ENCODE measurements at places on chromosomes 16 and 17. TPM values are rescaled to one million over a fixed set of nuclear protein-coding genes. Genes with fewer than 3 reads are reported as not detected.
A peak's percentile ranks its signal among the peaks of the same experiment; 100 is the strongest.

GRCh38 chr16:75584108-75584507 lies 17.9 kb downstream of the GABARAPL2 start:
- H3K4me3 ChIP-seq = no peak overlapping the region
- no peaks in the 10 kb centered on the region for H3K27me3 ChIP-seq
- no peaks in the 10 kb centered on the region for H3K4me1 ChIP-seq

- H3K36me3 ChIP-seq = no peaks in the 10 kb centered on the region
- peak; percentile 86 for DNase-seq
- H3K27me3 ChIP-seq = peaks cover 9% of the 10 kb centered on the region
Measured at GRCh38 chr17:4658478-4659305, 17.2 kb upstream of the ALOX15 start.

DNA sequence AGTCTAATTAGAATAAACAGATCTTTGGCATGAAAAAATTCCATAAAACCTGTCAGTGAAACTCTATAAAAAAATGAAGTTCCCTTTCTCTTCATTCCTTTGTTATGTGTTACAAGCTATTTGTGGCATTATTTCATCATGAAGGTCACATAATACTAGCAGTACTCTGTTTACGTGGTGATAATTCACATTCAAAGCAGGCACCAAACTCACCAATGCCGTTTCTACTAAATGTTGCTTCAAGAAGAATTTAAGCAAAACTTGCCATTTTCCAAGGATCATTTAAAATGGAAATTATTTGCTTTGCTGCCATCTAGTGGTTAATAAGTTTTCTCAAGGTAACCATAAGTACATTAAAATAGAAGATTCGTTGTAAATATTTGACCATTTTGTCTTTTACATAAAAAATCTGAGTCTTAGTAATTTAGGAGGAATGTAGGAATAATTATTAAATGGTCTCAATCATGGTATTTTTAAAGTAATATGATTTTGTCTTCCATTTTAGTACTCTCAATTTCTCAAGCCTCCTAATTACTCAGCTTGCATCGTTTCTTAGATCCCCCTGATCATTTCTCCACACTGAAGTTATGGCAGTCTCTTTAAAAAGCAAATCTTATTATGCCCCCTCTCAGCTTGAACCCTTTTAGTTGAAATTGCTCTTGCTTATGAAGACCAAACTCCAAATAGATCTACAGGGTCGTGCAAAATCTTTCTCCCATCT lies 80.8 kb downstream of the OMG start:
- H3K36me3 ChIP-seq = peaks cover 8% of the 10 kb centered on the region
- peak; percentile 92 for DNase-seq
- H3K4me1 ChIP-seq = peaks cover 6% of the 10 kb centered on the region
- no peak overlapping the region for H3K4me3 ChIP-seq
- no peak overlapping the region for H3K27ac ChIP-seq

DNA sequence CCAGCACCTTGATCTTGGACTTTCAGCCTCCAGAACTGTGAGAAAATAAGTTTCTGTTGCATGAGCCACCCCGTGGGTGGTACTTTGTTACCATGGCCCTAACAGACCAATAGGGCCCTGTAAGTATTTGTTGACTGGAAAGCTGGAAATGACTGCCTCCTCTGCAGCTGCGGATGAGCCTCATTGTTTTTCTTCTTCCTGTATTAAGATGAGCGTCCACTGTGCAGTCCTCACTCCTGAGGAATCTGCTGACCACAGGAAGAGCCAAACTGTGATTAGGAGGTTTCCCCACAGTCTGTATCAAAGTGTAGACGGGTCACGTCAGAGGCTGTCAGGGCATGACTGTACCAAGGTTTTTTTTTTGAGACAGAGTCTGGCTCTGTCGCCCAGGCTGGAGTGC lies 12.2 kb upstream of the AKTIP start:
- H3K36me3 ChIP-seq = no peaks in the 10 kb centered on the region
- no peak overlapping the region for H3K27ac ChIP-seq
- DNase-seq = peak; percentile 24
- H3K4me1 ChIP-seq = no peaks in the 10 kb centered on the region
- peaks cover 2% of the 10 kb centered on the region for H3K27me3 ChIP-seq

DNA sequence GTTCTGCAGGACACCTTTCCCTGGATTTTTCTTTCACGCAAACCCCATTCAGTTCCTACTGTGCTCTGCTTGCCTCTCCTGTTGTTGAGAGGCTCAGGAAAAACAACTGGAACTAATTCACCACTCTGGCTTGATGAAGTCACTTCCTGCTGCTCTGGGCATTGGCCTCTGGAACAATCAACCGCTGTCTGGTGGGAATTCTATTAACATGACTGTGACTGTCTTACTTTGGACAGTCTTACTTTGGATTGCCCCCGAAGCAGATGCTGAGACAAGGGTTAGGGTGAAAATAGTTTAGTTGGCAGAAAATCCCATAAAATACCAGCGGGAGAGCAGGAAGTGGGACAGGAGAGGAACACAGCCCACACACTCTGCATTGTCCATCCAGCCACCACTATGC lies 90.0 kb upstream of the HSBP1 start:
- H3K36me3 ChIP-seq = no peaks in the 10 kb centered on the region
- H3K4me3 ChIP-seq = no peak overlapping the region
- no peaks in the 10 kb centered on the region for H3K27me3 ChIP-seq
- DNase-seq = peak; percentile 49
- no peaks in the 10 kb centered on the region for H3K4me1 ChIP-seq

GRCh38 chr16:10067406-10067805 lies 114.8 kb downstream of the GRIN2A start:
- H3K27me3 ChIP-seq = no peaks in the 10 kb centered on the region
- H3K27ac ChIP-seq = no peak overlapping the region
- no peaks in the 10 kb centered on the region for H3K4me1 ChIP-seq
- no peaks in the 10 kb centered on the region for H3K36me3 ChIP-seq
- H3K4me3 ChIP-seq = no peak overlapping the region

DNA sequence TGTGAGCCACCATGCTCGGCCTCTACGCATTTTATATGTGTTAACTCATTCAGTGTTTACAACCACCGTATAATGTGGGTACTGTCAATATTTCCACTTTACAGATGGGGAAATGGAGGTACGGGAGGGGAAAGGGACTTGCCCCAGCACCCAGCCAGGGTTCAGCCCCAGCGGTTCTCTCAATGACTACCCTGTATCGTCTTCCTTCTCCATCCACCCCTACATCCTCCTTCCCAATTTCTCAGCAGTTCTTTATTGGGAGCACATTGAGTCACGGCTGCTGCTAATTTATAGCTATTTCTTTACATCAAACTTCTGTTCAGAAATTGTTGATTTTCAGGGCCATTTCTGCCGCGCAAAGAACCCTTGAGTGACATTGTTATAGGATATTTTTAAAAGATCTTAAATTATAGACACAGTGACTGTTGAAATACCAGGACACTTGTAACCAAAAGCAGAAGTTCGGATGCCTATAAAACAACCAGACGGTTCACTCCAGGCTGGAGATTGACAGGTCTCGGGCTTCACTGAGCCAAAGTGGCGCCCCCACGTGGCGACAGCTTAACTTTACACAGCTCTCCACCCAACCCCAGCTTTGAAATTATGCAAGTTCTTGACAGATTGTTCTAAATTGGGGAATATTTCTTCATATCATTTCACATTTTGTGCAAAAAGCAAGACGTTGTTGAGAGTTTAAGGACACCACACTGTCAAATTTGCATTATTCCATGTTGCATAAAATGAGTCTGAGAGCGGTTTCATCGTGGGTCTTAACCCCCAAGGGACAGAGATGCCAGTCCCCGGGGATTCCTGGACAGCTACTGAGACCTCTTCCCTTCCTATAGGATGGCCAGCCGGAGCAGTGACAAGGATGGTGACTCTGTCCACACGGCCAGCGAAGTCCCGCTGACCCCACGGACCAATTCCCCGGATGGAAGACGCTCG lies 11.8 kb downstream of the SYT17 start:
- H3K4me3 ChIP-seq = no peak overlapping the region
- no peaks in the 10 kb centered on the region for H3K36me3 ChIP-seq
- no peak overlapping the region for H3K27ac ChIP-seq
- peak; percentile 33 for DNase-seq
- H3K27me3 ChIP-seq = peaks cover 6% of the 10 kb centered on the region
- H3K4me1 ChIP-seq = no peaks in the 10 kb centered on the region

DNA sequence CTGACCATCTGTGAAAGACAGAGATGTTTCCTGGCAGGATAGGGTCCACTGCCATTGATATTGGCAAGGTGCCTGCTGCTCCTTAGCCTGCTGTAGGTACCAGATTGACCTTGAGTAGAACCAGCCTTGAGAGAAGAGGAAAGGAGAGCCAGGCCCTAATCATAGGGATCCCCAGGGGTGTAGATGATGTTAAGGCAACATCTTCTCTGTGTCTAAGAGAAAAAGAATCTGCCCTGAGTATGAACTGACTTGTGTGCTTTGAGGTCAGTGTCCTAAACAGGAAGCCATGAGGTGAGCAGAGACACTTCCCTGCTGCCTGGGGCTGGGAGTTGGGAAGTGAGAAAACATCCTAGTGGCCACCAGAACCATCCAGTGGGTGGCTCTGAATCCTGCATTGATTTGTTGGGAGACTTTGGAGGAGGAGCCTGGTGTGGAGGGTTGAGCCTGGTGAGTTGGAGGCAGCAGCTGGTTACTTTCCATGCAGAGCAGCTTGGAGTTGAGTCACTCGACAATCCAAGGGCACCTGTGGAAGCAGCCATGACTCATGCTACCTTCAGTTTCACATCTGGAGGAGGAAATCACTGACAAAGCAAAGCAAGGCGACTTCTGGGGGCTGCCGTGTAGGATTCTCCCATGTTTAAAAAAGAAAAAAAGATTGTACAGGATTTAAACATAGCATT lies 47.8 kb downstream of the BMERB1 start:
- H3K27me3 ChIP-seq = no peaks in the 10 kb centered on the region
- peaks cover 6% of the 10 kb centered on the region for H3K4me1 ChIP-seq
- no peak overlapping the region for H3K4me3 ChIP-seq
- peak; percentile 99 for DNase-seq
- peak overlapping the region; percentile 59 for H3K27ac ChIP-seq

DNA sequence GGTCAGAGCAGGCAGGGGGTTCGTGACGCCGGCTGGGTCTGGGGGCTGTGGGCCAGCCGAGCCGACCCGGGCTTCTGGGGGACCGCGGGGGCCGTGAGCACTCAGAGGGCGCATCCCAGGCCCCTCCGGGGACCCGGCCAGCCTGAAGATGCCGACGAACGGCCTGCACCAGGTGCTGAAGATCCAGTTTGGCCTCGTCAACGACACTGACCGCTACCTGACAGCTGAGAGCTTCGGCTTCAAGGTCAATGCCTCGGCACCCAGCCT lies 140 bp downstream of the FSCN2 start:
- DNase-seq = no peak
- peaks cover 9% of the 10 kb centered on the region for H3K27me3 ChIP-seq
- no peak overlapping the region for H3K4me3 ChIP-seq
- H3K4me1 ChIP-seq = peaks cover 3% of the 10 kb centered on the region
- no peak overlapping the region for H3K27ac ChIP-seq

DNA sequence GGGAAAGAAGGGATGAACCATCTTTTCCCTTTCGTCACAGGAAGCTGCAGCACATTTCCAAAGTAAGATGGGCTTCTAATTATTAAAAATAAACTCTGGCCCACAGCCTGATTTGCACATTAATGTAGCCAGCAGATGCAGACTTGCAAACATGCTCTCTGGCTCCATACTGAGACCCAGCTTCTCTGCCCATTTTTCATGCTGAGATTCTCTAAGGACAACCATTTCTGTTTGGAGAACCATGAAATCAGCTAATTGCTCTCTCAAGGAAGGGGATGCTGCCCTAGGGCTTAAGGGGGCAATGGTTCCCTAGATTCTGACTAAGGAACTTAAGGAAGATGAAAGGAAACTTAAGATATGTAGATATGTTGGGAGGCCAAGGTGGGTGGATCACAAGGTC lies 63.0 kb upstream of the CES5A start:
- no peaks in the 10 kb centered on the region for H3K27me3 ChIP-seq
- H3K4me1 ChIP-seq = no peaks in the 10 kb centered on the region
- no peak overlapping the region for H3K27ac ChIP-seq
- H3K4me3 ChIP-seq = no peak overlapping the region
- DNase-seq = no peak

GRCh38 chr16:88725609-88726407 lies 19.5 kb downstream of the CTU2 start:
- no peaks in the 10 kb centered on the region for H3K27me3 ChIP-seq
- H3K4me1 ChIP-seq = no peaks in the 10 kb centered on the region
- no peak for DNase-seq
- peaks cover 79% of the 10 kb centered on the region for H3K36me3 ChIP-seq
- no peak overlapping the region for H3K27ac ChIP-seq

GRCh38 chr16:3094289-3095027 lies 4.6 kb downstream of the ZSCAN10 start:
- H3K27me3 ChIP-seq = peaks cover 44% of the 10 kb centered on the region
- no peak overlapping the region for H3K27ac ChIP-seq
- no peak overlapping the region for H3K4me3 ChIP-seq
- no peaks in the 10 kb centered on the region for H3K36me3 ChIP-seq
- DNase-seq = peak; percentile 23

DNA sequence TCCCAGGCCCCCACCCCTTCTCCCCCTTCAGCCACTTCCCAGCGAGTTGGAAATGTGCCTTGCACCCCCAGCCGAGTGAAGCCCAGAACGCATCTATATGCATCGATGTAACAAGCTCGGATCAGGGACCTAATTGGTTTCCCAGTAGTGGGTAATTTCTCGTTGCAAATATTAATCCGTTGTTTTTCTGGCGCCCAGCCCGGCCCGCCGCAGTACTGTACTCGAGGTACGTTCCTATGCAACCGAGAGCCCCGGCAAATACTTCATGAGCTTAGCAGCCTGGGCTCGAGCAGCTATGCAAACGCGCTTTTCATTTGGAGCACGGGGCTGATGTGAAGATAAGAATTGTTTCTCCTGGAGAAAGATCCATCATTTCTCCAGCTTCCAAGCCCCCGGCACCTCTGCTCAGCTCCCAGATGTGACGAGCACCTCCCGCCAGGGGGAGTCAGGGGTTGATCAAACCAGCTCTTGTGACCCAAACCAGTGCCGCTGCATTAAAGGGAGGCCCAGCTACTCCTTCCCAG lies 229.8 kb downstream of the KATNIP start:
- H3K27ac ChIP-seq = no peak overlapping the region
- no peak overlapping the region for H3K4me3 ChIP-seq
- H3K36me3 ChIP-seq = no peaks in the 10 kb centered on the region
- H3K4me1 ChIP-seq = no peaks in the 10 kb centered on the region
- DNase-seq = peak; percentile 46

GRCh38 chr17:40312131-40312731 lies 3.3 kb downstream of the RARA start:
- H3K4me3 ChIP-seq = no peak overlapping the region
- peaks cover 71% of the 10 kb centered on the region for H3K4me1 ChIP-seq
- DNase-seq = no peak
- no peaks in the 10 kb centered on the region for H3K36me3 ChIP-seq

DNA sequence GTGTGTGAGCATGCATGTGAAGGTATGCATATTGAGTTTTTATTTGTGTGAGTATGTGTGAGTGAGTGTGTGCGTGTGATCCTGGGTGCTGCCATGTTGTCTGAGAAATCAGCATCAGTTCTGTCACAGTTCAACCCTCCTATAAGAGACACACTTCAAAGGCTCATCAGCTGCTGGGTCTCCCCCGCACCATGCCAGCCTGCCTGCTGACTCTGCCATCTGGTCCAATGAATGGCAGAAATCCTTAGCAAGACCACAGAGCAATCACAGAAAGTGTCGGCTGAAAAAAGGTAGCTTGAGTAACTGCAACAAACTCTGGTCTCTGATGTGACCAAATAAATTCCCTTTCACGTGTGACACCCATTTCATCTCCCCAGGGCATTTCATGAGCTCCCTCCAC lies 381.8 kb upstream of the MAF start:
- H3K27me3 ChIP-seq = no peaks in the 10 kb centered on the region
- no peak for DNase-seq
- no peaks in the 10 kb centered on the region for H3K4me1 ChIP-seq
- no peaks in the 10 kb centered on the region for H3K36me3 ChIP-seq

EVPL gene
- total RNA-seq = not detected

IGF2BP1 gene
- 11.9 TPM for total RNA-seq

HIC1 gene
- 10.4 TPM for total RNA-seq

TNFRSF12A gene
- 103 TPM for total RNA-seq

MT3 gene
- not detected for total RNA-seq

MYO15B gene
- total RNA-seq = not detected

PRR35 gene
- not detected for total RNA-seq

HBQ1 gene
- not detected for total RNA-seq

PLA2G10 gene
- not detected for total RNA-seq
